Brain microvascular endothelial cell (primary cell): ENCODE measurements at places on chromosomes 1 and 21.

DNA sequence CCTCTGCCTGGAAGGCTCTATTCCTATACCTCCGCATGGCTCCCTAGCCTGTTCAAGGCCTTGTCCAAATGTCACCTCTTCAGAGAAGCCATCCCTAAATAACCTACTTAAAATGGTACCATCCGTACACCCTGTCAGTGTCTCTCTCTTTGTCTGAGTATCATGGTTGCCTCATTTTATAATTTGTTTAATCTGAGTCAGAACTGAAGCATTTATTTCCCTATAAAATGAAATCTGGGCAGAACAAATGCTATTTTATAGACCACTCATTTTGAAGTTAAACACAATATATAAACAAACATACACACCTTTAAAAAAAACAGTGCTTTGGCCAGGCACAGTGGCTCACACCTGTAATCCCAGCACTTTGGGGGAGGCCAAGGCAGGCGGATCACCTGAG lies 30.2 kb downstream of the RERE start:
- DNase-seq = no peak

GRCh38 chr1:20165522-20165951 lies 20.4 kb upstream of the UBXN10 start:
- peak; percentile 21 for DNase-seq

GRCh38 chr1:112264553-112264952 lies 131.5 kb upstream of the CTTNBP2NL start:
- DNase-seq = no peak

- DNase-seq = peak; percentile 58
These were observed 14.7 kb downstream of the MSH4 start for GRCh38 chr1:75811211-75811981.

DNA sequence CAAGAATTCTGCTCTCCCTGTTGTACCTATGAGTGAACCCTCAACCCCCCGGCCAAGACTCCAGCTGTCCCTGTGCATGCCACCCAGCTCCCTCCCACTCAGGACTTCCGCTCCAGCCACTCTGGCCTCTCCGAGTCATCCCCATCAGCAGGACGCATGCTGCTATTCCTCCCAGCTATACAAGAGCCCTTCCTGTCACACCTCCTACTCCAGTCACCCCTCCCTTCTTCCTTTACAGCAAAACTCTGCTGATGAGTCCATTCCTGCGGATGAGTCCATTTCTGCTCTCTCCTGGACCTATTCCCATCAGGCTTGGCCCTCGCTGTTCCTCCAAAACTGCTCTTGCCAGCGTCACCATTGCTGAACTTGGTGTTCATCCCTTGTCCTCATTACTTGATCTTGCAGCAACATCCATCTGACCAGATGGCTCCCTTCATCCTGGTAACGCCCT lies 42.2 kb downstream of the H3-3A start:
- DNase-seq = peak; percentile 15

GRCh38 chr1:246753670-246754535 lies 29.7 kb downstream of the SCCPDH start:
- peak; percentile 65 for DNase-seq

GRCh38 chr1:9400425-9401079 lies 107.9 kb downstream of the SPSB1 start:
- no peak for DNase-seq

DNA sequence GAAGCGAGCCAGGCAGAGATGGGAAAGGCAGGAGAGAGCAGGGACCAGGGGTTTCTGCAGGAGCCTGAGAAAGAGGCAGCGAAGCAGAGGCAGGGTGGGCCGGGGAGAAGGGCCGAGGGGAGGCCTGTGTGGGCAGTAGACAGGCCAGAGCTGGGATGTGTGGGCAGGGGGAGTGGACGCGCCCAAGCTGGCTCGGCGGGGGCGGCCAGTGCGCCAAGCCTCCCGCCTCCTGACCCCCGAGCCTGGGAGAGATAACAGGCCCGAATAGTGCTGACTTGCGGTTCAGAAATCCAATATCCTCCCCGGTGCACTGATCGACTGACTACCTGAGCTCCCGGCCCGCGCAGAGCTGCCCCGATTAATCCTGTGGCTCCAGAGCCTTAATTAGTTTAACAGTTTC lies 41.9 kb downstream of the AHDC1 start:
- no peak for DNase-seq

DNA sequence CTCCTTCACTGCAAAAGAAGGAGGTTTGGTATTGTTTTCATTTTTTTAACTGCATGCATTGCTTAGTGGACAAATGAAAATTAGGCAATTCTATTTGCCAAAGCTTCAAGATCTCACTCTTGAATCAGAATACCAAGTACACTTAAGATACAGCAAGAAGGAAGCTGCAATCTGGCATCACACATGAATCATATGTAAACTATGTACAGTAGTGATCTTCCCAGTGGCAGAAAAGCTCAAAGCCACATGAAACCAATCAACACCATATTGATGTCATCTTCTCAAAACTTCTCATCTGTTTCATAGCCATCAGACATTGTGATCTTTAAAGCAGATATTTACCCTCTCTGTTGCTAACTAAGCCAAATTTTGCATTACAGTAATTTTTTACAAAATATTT lies 550.1 kb downstream of the LTN1 start:
- DNase-seq = peak; percentile 65

GRCh38 chr21:38807441-38807871 lies 1.7 kb downstream of the ETS2 start:
- no peak for DNase-seq

- DNase-seq = no peak
These were observed 50.4 kb downstream of the EIF4G3 start for GRCh38 chr1:21126324-21126723.

- DNase-seq = no peak
These were observed 448 bp downstream of the AURKAIP1 start for GRCh38 chr1:1374589-1374928.

DNA sequence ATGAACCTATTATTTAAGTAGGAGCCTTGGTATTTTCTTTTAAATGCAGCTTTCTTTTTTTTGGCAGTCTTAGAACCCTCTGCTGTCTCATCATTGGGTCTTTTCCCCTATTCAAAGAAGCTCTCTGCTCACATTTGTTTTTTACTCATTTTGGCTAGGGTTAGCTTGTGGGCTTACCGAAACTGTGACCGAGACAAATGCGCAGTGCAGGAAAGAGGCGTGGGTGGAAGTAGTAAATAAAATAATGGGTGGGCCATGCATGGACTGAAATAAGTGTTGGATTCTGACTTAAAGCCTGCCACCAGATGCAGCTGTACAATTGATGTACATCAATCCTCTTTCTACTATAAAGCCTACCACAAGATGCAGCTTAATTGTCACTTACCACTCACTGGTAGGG lies 14.7 kb downstream of the XPR1 start:
- DNase-seq = no peak

DNA sequence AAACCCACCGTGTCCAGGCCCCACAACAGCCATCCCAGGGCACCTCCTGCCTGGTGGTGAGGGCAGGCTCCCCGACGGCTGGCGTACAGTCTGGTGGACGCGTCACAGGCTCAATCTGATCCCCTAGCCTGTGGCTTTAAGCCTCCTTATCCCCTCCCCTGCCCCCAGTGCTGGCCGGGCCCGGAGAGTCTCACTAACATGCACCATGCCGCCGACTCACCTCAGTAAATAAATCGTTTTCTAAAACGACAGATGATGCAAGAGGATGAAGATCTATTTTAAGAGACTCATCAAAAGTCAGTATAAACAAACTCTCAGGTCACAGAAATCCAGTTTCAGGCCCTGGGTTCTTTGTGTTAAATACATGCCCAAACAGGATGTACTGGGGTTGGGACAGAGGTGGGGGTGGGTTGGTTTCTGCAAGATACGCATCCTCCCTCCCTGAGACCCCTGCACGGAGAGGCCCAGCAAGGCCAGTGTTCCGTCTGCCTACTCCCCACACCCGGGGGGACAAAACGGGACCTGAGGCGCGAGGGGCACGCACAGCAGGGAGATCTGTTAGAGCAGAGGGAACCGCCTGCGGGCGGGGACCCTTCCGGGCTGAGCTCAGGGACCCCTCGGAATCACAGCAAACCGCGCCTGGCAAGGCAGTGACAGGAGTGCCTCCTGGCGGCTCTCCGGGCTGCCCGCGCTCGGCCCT lies 3.1 kb downstream of the PANK4 start:
- no peak for DNase-seq

GRCh38 chr1:4267381-4268261 lies 367.5 kb upstream of the C1orf174 start:
- DNase-seq = no peak

- no peak for DNase-seq
These were observed 72.5 kb downstream of the RRAGC start for GRCh38 chr1:38787041-38787440.

GRCh38 chr1:162717548-162718184 lies 72.8 kb upstream of the HSD17B7 start:
- DNase-seq = no peak

DNA sequence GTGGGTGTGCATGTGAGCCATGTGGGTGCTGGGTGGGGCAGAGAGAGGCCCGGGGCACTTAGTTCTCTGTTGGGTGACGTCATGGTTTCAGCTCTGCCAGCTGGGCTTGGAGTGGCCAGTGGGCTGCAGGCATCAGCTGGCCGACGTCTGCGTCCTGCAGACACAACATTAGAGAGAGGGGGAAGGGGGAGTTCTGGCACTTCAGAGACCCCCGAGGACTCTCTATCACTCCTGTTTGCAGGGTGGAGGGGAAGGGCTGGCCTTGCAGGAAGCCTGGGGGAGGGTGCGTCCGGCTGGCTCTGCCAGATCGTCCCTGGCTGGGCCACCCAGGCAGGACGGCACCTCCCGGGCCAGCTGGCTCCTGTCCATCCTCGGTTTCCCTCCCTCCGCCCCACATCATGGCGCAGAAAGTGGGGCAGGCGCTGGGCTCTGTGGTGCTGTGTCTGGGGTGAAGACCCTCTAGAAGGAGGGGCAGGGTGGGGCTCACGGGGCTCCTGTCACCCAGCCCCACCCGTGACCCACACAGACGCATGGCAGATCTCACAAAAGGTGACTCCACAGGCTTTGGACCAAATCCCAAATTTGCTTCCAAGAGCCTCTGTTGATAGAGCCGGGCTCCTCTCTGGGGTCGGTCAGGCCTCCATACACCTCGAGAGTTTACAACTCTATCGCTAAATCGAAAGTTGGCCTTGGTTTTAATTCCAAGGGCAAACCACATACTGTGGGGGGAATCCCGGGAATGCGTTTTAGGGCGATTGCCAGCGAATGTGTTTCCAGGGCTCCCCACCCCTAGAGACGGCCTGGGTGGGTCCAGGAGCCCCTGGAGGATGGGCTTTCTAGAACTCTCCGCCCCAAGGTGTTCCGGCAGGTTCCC lies 73.4 kb upstream of the TTC34 start:
- no peak for DNase-seq

DNA sequence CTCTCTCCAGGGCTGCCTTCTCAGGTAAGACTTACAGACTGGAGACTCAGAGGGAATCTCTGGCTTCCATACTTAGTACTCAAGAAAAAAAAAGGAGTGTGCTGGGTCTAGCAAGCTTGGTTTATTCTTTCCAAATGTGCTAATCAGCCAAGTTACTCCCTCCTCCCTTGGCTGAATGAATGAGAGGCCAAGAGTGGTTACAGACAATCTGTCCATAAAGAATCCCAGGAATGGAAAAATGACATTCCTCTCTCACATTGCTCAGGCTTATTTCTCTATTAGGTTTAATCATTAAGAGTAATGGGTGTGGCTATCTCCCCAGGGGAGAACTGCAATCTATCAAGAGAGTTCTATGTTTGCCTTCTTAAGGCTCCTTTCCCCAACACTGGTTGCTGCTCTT lies 547.3 kb upstream of the PLXNA2 start:
- DNase-seq = no peak

DNA sequence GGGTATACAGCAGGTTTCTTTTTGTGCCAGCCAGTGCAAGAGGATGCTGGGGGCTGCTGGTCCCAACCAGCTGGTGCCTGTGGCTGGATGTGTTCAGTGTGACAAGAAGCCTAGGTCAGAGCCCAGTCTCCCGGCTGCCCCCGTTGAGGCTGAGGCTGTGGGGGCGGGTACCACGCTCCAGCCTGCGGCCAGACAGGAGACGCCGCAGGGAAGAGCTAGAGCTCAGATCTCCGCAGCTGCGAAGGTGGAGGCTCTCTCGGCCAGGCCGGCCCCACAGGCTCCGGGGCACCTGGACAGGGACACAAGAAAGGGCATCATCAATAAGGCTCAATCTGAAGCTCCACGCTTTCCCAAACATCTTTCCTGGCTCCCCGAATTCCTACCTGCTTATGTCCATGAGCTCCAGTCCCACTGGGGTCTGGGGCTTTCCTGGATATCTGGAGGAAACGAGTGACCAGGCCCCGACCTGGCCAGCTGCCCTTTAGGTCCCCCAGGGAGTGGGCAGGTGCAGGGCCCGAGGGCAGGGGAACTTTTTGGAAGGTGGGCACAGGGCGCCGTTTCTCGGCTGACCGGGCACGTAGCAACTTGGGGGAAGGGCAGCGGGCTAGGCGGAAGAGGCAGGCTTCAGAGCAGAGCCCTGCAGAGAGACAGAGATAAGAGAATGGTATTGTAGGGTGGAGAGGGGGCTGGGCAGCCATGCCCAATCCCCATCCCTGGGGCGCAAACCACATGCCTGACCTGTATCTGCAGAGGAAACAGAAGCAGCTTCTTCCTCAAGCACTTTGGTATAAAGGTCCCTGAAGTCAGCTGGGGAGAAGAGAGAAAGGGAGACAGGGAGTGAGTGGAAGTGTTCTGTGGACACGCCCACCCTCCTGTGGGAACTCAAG lies 7.4 kb downstream of the ENTREP3 start:
- DNase-seq = no peak

DNA sequence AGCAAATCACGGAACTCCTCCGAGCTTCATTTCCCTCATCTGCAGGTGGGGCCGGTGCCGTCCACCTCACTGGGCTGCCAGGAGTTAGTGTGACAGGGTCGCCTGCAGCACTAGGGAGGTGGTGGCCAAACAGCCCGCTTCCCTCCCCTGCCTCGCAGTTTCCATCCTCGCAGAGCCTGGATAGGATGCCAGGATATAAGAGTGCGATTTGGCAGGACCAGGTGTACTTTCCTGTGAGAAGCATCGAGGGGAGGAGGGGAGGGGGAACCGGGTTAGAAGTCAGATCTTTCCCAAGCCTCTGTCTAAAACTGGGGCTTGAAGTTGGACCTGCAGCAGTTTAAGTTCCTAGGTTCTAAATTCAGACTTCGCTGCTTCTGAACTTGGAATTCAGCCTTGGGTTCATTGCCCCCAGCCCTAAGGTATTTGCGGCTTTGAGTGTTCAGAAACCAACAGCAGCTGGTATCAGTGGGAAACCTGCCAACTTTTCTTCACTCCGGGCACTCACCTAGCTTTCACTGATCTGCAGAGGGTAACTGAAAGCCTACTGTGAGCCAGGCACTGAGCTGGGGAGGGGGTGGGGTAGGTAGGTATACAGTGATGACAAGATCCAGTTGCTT lies 1.7 kb upstream of the JUN start:
- DNase-seq = no peak
